ENCODE measurements at places on chromosomes 5 and 9.
A peak's percentile ranks its signal among the peaks of the same experiment; 100 is the strongest.

DNA sequence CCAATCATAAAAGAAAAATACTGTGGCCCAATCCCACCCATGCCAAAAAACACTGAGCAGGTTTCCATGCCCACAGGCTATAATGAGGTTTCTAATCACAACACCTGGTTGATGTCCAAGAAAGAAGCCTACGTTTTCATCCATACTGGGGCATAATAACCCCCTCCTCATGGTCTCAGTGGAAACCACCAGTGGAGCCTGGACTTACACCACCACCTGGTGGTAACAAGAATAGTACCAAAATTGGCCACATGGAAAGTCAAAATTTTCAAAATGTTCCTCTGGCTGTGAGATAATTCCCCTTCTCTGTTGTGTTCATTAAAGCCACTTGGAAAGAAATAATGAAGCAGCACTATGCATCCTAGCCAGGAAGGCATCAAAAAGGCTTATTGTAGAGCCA lies 687.3 kb upstream of the ST8SIA4 start:
- peak; percentile 8 for DNase-seq

DNA sequence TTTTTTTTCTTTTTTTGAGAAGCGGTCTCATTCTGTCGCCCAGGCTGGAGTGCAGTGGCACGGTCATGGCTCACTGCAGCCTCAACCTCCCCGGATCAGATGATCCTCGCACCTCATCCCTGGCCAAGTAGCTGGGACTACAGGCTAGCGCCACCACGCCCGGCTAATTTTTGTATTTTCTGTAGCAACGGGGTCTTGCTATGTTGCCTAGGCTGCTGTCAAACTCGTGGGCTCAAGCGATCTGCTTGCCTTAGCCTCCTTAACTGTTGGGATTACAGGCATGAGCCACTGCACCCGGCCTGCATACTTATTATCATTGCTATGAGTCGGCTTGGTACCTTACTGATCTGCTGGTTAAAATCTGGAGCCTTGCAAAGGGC lies 790 bp upstream of the IARS1 start:
- DNase-seq, result peak; percentile 64

GRCh38 chr5:93831449-93831848 lies 90.0 kb upstream of the POU5F2 start:
- no peak for DNase-seq

- no peak for DNase-seq
Measured at GRCh38 chr5:108101130-108101529, 280.8 kb downstream of the FBXL17 start.

- DNase-seq, result no peak
Measured at GRCh38 chr5:58057324-58057723, 402.6 kb downstream of the PLK2 start.

GRCh38 chr9:97470076-97470475 lies 31.4 kb upstream of the TMOD1 start:
- DNase-seq, result no peak

DNA sequence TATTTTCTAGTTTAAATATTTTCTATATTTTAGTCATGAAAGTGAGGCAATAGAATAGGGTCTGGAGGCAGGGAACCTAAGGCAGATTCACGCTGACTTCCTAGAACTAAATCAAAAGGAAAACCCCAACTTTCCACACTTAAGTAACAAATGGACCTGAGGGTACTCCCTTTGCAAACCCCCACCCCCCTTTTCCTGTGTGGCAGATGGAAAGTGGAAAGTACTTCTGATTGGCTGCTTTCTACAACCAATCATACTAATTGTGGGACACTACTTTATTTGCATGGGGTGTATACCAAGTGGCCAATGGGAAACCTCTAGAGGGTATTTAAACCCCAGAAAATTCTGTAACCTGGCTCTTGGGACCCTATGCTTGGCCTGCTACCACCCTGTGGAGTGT lies 4.8 kb upstream of the CENPH start:
- DNase-seq, result no peak

GRCh38 chr5:80198920-80199319 lies 56.9 kb downstream of the SERINC5 start:
- no peak for DNase-seq

- no peak for DNase-seq
Measured at GRCh38 chr5:84273517-84273883, 111.2 kb downstream of the EDIL3 start.

- no peak for DNase-seq
Measured at GRCh38 chr5:173823721-173824567, 64.2 kb upstream of the CPEB4 start.

GRCh38 chr5:131366428-131366827 lies 102.6 kb downstream of the CDC42SE2 start:
- DNase-seq, result no peak

- no peak for DNase-seq
Measured at GRCh38 chr5:91386120-91386519, 3.0 kb upstream of the ARRDC3 start.

- no peak for DNase-seq
Measured at GRCh38 chr9:4689687-4690104, 10.3 kb downstream of the CDC37L1 start.

DNA sequence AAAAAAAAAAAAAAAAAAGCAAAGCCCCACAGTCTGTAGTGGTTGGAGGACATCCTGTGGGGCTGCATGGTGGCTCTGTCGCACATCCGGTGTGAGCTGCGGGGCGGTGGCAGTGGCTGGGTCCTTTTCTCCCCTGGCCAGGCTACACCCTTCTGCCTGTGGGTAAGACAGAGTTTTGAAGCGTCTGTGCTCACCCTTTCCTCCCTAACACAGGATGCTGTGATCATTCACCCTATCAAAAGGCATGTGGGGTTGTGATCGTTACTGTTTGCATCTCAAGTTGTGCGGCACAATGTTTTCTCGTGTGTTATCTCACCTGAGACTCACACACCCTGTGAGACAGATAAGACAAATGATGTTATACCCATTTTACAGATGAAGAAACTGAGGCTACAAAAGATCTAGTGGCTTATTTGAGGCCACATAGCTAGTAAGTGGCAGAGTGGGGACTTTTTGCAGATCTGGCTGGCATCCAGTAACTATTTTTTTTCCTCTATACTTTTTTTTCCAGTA lies 17.5 kb downstream of the IRF1 start:
- DNase-seq, result no peak

DNA sequence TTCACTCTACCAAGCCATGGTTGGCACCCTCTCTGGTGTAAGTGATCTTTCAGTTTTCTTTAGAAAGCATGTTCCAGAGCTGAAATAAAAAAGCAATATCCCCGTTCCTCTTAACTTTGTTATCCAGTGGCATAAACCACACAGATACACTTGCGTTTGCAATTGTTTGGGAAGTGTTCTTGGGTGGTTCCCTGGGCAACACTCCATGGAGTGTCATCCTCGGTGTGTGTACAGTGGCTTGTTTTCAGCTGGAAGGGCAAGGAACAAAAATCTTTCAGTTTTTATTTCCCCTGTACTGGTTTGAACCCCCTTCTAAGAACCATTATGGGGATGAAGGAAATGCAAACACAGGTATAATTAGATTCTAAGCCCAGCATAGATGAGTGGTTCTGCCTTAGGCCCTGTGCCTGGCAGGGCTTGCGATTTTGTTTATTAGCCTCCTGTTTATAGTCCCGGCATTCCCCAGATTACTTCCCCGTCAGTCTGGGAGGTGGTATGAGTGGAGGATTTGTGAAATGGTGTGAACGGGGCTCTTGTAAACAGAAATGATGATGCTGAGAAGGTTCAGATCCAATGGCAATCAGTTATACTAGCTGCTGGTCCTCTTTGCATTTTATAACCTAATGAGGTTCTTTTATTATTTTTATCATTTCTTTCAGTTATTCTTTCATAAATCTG lies 76.0 kb upstream of the CD180 start:
- DNase-seq, result peak; percentile 26

- DNase-seq, result no peak
Measured at GRCh38 chr5:57054671-57055070, 102.7 kb upstream of the MIER3 start.

GRCh38 chr9:124291801-124292396 lies 34.1 kb downstream of the NEK6 start:
- DNase-seq, result no peak

GRCh38 chr9:27280860-27281259 lies 16.1 kb downstream of the EQTN start:
- no peak for DNase-seq

DNA sequence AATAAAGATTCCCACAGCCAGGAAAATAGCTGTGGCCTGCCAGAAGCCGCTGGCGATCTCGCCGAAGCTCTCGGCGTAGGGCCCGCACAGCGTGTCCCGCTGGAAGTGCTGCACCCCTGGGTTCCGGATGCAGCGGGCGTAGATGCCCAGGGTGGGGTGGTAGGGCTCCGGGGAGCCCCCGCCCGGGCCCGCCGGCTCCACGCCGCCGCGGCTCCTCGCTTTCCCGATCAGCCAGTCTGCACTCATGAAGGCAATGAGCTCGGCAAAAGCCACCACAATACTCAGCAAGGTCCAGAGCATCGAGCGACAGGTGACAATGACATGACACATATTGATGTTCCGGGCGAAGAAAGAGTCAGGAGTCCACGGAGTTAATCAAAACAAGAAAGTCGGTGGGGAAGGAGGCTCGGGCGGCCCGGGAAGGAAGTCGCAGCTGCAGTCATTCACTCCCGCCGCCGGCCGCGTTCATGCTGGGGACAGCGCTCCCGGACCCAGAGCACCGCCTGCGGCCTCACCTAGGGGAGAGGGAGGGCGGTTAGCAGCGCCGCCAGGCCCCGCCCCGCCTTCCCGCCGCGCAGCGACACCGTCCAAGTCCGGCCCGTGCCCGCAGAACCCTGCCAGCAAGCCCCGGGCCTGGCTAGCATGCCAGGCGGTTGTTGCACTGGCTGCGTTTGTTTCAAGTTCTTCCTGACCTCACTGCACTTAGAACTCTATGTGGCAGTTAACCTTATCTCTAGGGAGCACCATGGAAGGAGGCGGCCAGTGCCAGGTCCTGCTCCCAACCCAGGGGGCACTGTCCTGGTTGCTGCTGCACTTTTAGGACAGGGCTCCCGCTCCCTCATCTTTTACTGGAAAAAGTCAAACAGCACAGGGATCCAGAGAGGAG lies 138.4 kb downstream of the LHFPL2 start:
- DNase-seq, result peak; percentile 67

GRCh38 chr9:37675661-37676060 lies 24.9 kb downstream of the FRMPD1 start:
- peak; percentile 18 for DNase-seq

DNA sequence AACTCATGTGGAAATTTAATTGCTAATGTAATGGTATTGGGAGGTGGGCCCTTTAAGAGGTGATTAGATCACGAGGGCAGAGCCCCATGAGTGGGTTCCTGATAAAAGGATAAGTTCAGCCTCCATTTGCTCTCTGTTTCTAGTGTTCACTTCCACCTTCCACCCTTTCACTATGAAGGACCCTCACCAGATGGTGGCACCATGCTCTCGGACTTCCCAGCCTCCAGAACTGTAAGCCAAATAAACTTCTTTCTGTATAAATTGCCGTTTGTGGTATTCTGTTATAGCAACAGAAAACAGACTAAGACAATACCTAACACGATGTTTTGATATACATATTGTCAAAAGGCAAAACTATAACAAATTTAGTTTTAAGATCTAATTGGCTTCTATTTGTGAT lies 166.2 kb downstream of the DEPDC1B start:
- no peak for DNase-seq

DNA sequence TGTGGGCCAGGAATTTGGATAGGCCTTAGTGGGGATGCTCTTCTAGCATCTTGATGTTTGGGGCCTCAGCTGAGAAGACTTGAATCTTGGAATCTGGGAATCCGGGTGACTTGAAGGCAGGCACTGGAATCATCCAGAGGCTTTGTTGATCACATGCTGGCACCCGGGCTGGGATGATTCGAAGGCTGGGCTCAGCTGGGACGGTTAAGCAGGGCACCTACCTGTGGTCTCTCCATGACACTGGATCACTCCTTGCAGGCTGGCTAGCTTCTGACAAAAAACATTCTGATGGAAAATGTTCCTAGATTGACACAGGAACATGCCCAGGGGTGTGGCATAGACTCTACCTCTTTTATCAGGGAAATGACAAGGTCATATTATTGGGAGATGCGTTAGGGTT lies 149.1 kb downstream of the TENT4A start:
- no peak for DNase-seq

- no peak for DNase-seq
Measured at GRCh38 chr5:33317271-33317670, 123.5 kb upstream of the TARS1 start.

DNA sequence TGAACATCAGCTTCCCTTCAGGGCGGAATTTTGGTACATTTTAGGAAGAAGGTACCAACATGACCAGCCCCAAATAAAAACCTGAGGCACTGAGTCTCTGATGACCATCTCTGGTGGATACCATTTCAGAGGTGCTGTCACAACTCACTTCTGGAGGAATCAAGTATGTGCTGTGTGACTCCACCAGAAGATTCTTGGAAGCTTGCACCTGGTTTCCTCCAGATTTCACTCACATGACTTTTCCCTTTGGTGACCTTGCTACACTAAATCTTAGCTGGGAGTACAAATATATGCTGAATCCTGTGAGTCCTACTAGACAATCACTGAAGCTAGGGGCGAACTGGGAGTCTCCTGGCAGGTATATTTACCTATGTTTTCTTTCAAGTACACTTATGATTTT lies 28.5 kb downstream of the ECPAS start:
- DNase-seq, result no peak

DNA sequence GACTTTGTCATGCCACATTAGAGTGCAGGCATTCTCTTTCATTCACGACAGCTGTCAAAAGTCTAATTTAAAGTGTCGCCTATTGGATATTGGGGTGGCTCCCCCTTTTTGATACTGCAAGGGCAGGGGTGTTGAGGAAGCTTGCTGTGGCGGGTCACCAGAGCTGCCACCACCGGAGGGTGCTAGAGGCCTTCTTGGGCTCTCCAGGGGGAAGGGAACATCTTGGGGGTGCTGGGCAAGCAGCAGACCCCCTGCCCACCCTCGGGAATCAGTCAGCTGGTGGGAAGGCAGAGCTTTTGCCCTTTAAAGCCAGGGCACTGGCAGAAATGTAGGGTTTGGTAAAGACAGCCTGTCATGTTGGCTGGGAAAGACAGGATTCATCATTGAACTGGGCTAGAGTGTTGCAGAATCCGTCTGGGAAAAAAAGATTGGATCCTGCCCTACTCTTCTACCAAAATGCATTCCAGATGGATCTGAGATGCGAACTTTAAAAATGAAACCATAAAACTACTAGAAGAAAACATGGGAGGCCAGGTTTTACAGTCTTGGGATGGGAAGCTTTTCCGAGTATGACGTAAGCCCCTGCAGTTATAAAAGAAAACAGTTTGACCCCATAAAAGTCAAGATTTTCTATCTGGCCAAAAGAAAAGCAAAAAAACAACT lies 22.3 kb downstream of the COL5A1 start:
- no peak for DNase-seq

GRCh38 chr5:103441523-103441922 lies 121.1 kb downstream of the NUDT12 start:
- no peak for DNase-seq

DNA sequence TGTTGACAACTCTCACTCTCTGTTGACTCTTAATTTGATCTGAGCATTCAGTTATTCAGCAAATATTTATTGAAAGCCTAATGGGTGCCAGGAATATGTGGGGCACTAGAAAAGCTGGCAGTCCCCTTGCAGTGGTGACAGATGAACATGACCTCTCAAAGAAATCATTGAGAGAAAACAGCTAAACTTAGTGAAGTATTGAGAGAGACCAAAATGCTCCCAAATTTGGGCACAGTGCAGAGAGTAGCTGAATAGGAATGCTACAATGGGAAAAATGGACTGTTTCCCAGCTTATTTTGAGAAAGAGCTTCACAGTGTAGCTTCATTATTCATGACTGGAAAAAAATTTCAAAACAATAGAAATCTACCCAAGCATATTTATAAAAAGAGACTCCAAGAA lies 257.9 kb downstream of the SGCD start:
- no peak for DNase-seq
